Ammon's horn (tissue), 1 donor: ENCODE measurements at places on chromosomes 2 and 18.

DNA sequence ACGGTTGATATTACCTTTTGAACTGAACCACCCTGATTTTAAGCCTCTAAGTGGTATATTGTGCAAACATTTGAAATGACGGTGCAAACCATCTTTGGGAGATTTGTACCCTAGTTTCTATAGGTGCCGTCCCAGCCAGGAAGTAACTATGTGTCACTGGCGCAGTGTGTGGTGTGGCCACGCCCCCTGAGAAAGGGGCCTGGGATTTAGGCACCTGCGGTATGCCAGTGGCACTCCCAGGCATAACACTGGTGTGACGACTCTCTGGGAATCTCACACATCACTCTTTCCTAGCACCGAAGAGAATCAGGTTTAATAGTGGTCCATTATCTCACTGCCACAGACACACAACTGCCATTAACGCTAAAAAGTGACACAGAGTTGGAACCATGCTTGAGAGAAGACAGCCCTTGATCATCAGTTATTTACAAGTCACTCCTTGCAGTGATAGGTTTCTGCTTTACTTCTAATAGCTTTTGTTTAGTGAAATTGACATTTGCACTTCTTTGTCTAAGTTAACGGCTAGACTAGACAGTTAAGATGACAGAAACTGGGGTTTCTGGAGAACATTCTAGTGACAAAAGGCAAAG lies 11.1 kb downstream of the AQP4 start:
- DNase-seq = no peak

DNA sequence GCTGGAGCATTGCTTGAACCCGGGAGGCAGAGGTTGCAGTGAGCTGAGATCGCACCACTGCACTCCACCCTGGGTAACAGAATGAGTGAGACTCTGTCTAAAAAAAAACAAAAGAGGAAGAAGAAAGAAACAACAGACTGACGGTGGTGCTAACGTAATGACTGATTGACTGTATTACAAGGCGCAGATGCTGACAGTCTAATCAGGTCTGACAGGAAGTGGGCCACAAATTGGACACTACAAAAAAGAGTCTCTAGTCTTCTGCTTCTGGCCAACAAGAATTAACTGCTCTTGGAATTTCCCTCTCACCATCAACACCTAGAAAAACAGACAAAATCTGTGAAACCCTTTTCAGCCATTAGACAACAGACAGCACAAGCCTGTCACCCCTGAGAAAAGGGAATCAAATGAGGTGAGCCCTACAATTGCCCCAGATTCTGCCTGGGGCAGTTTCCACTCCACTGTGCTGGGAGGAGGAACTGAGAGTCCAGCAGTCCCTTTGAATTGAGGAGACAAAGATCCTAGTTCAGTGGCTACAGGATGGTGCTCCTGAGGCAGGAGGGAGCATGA lies 43.3 kb downstream of the SNED1 start:
- DNase-seq = no peak

GRCh38 chr2:160695402-160696086 lies 201.9 kb upstream of the RBMS1 start:
- DNase-seq = no peak

- DNase-seq = no peak
These were observed 2008.4 kb upstream of the PIK3C3 start for GRCh38 chr18:39946623-39947061.

DNA sequence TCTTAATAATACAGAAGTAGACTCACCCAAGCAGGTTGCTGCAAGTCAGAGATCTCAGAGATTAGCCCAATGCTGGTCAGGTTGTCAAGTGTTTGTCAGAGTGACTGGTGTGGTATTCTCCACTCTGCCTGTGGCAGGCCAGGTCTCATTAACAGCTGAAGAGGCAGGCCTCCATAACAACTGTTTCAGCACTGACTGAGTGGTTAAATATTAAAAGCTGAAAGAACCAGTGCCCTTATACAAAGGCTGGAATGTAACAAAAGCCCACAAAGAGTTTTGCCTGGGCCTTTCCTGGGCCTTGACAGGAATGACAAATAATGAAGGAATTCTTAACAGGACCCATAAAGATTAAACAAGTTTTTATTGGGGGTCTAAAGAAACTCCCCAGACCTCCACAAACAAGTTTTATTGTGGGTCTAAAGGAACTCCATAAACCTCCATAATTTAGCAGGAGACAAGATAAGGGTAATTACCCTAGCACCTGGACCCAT lies 26.8 kb downstream of the SULT1C2 start:
- no peak for DNase-seq

- no peak for DNase-seq
These were observed 7.6 kb upstream of the ASXL2 start for GRCh38 chr2:25885933-25886332.

GRCh38 chr2:26649322-26649721 lies 8.2 kb upstream of the CIB4 start:
- DNase-seq = no peak

GRCh38 chr2:195657634-195658540 lies 861 bp downstream of the SLC39A10 start:
- peak; percentile 78 for DNase-seq

DNA sequence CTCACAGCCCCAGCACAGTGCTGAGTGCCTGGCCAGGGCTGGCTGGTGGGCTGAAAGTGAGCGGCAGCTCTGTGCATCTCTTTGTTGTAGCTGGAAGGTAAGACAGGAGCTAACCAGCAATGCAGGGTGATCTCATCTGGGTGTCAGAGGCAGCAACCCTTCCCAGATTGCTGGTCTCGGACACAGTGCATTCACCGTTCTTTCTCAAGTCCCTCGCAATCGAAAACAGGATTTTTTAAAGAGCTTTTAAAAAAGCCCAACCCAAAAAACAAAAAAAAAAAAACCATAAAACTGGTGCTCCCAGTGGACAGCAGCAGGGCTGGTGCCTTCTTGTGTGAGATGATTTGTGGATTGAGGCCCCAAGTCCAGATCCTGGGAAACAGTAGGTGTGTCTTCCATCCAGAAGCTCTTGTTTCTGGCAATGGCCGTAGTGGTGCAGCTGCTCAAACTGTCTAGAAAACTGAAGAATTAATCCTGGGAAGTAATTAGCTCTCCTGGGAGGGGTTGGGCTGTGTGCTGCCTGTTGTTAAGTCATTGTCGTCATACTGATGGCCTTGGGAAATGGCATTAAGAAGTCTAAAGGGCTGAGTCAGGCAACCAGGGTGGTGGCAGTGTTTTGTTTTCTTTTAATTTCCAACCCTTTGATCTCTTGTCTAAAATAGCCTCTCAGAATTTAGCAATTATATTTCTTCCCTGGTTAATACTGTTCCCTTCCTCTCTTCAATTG lies 156.7 kb downstream of the KLHL29 start:
- no peak for DNase-seq

DNA sequence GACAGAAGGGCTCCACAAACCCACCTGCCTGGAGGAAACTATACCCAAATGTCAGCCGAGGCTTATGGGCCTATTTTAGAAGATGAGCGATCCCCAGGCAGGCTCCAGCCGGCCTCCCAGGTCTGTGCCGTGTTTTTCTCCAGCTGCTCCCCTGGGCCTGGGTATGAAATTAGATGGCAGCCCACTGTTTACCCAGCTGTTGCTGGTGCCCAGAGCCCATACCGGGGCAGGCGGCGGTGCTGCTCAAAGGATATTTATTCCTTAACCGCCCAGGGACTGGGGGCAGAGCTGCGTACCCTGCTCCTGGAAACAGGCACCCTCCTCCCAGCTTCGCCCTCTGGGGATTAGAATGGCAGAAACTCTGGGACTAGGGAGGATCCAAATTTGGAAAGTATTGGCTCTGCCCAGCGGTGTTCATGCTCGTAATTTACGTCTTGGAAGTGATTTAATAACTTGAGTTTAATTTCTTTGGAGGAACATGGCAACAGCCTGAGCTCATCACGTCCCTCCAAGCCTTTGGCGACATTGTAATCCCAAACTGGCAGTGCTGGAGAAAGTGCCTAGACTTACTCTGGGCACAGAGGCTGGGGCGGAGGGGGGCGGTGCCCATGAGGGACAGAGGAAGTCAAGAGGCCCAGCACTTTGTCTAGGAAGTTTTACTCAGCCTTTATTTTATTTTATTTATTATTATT lies 199.2 kb downstream of the KLHL29 start:
- no peak for DNase-seq

- no peak for DNase-seq
These were observed 420.3 kb downstream of the PTPRM start for GRCh38 chr18:7987284-7987976.

GRCh38 chr18:31409276-31409675 lies 32.7 kb downstream of the DSG4 start:
- no peak for DNase-seq

DNA sequence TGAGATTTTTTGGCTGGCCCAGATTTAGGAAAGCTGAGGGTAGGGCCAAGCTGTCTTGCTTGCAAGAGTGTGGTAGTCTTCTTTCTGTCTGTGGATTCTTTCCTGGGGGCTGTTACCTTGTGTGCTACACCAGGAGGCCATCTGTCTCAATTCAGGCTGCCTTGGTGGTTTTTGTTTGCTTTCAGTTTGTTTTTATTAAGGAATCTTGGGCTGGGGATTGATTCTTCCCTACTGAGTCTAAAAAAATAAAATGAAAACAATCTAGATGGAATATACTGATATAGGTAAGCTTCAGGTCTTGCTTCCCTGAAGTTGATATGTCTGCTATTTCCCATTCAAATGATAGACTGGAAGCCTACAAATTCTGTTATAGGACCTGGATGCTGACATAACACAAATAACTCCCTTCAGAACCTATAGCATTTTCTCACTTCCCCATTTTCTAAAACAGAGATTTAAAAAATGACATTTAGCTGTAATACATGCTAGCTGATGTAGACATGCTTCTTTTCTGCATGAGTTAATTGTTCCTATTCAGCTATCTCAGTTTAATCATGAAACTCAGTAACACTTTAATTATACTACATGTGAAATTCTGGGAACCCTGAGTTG lies 5.3 kb downstream of the LHCGR start:
- no peak for DNase-seq

DNA sequence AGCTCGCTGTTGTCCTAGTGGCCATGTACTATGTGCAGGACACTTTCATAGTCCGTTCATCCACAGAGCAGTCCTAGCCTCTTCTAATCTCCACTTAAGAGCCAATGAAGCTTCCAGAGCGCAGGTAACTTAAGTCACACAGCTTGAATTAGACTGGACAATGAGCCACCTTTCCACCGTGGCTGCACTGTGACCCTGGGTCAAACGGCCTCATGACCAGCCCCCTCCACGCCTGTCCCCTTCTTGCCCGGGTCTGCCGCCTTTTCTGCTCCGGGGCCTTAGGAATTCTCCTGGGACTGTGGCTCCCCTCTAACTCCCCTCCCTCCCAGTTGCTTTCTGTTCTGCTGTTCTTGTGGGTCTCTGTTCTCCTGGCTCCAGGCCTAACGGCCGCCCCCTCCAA lies 8.4 kb upstream of the PRKCE start:
- DNase-seq = no peak

DNA sequence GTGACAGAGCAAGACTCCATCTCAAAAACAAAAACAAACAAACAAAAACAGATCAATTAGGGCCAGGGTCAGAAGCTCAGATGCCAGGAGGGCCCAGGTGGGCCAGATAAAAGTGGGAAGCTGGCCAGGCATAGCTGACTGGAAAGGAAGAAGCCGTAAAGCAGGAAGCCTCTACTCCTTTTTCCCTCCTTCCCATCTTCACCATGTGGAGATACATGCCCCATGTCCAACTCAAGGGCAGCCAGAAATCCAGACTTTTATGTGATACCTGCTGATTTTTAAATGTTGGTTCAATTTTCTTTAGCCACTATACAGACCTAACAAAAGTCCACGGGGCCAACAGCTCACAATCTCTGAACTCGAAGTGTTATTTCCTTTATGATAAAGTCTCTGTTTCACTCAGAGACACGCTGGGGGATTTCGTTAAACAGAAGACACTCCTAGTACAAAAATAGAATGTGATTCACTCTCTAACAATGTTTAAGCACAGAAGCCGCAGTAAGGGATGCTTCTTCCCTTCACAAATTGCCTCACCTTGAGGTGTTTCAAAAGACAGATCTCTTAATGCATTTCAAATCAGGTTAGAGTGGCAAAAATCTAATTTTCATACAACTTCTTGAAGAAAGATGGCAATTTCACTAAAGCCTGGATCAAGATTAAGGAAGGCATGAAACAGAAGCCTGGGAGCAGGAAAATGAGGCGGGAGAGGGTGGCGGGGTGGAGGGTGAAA lies 14.0 kb downstream of the TMEM247 start:
- DNase-seq = no peak

- no peak for DNase-seq
These were observed 110.5 kb downstream of the GATA6 start for GRCh38 chr18:22279741-22280452.

GRCh38 chr2:232076736-232077135 lies 115.2 kb downstream of the DIS3L2 start:
- DNase-seq = peak; percentile 54

DNA sequence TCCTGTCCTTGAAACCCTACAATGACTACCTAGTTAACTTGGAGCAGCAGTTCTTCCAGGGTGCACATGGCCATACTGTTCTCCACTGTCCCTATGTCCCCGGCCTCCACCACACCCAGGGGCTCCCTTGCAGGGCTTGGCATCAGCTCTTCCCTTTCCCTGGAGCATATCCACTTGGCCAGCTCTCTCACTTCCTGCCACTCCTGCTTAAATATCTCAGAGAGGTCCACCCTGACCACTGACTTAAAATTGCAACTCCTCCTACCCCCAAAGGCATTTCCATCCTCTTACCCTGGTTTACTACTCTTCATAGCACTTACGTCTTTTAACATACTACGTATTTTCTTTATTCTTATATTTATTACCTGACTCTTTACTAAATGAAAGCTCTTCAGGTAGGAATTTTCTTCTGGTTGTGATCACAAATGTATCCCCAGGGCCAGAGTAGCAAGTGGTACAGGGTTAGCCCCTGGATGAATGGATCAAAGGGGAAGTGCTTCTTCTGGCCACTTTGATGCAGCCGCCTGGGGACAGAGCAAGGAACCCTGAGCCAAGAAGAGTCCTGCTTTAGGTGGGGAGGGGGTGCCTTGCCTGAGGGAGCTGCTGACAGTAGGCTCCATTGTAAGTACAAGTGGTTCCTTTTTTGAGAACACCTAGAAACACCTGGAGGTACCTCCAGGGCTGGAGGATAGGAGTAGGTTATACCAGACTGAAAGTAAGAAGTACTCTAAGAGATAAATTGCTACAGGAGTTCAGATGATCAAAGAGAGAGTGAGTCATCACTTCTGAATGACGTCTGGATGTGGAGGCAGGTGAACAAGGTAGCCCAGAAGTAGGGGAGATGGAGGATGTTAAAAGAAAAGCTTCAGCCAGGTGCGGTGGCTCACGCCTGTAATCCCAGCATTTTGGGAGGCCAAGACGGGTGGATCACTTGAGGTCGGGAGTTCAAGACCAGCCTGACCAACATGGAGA lies 82.2 kb downstream of the SOCS6 start:
- DNase-seq = no peak

GRCh38 chr18:79930020-79930642 lies 21.3 kb downstream of the SLC66A2 start:
- DNase-seq = no peak
